ENCODE measurements at places on chromosomes 12 and 14. TPM values are rescaled to one million over a fixed set of nuclear protein-coding genes. Genes with fewer than 3 reads are reported as not detected.
A peak's percentile ranks its signal among the peaks of the same experiment; 100 is the strongest.

The M6PR gene
- 119 TPM for total RNA-seq

The CD27 gene
- not detected for total RNA-seq

DNA sequence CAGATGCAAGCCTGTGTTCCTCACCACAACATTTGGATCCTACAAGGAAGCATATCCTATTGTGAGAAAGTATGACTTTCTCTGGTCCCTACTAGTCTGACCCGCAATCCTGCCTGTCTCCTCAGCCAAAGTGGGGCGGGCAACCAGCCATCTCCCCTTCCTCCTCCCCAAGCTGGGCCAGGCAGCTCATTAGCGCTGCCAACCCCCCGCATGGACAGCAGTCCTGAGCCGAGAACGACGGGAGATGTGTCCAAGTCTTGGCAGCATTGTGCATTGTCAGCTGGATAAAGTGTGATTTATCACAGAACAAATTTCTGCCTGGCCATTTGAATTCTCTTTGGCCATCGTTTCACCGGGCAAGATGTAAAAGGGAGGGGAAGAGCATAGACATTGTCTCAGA is 139.4 kb downstream of the SLC15A4 start:
- DNase-seq: no peak

- DNase-seq: peak; percentile 38
These were observed 38.6 kb upstream of the VPS33A start for GRCh38 chr12:122304924-122305323.

- DNase-seq: peak; percentile 82
These were observed 82.4 kb downstream of the SLC5A8 start for GRCh38 chr12:101127521-101128219.
